ENCODE measurements at places on chromosomes 16 and 17.

DNA sequence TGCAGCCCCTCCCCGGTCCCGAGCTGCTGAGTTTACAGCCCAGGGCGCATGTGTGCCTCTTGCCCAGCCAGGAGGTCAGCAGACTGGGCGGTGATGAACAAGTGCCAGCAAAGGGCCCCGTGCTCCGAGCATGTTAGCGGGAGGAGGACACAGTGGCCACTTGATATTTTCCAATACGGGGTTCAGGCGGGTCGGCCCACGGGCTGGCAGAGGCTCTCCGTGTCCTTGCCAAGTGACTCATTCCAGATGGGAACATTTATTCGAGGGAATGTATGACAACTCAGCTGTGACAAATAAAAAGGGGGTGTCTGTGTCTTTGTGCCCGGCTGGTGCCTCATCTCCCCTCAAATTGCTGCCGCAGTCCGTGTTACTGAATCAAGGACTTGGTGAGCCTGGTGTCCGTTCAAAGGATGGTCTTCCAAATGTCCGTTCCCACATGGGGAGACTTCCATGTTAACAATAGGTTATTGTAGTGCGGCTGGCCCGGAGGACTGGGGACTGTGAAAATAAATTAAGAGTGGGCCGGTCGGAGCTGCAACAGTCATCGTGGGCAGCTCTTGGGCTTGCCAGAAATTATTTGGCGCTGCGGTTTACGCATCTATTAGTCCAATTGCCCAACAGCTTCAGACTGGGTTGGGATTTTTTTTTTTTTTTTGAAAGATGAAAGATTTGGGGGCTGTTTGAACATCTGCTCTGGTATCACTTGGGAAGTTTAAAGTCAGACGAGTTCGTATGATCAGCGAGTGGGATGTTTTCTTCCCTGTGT is 174.0 kb upstream of the CIBAR2 start:
- DNase-seq = no peak

GRCh38 chr17:66625311-66625767 is 209.6 kb upstream of the CACNG5 start:
- DNase-seq = no peak

- DNase-seq = no peak
These were observed 25.6 kb upstream of the CES5A start for GRCh38 chr16:55900616-55901393.

DNA sequence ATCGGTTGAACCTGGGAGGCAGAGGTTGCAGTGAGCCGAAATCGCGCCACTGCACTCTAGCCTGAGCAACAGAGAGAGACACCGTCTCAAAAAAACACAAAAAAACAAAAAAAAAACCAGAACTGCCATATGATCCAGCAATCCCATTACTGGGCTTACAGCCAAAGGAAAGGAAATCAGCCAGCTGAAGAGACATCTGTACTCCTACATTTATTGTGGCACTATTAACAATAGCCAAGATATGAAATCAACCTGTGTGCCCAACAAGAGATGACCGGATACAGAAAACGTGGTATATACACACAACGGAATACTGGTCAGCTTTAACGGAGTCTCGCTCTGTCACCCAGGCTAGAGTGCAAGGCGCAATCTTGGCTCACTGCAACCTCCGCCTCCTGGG is 14.6 kb downstream of the FANCA start:
- DNase-seq = no peak

DNA sequence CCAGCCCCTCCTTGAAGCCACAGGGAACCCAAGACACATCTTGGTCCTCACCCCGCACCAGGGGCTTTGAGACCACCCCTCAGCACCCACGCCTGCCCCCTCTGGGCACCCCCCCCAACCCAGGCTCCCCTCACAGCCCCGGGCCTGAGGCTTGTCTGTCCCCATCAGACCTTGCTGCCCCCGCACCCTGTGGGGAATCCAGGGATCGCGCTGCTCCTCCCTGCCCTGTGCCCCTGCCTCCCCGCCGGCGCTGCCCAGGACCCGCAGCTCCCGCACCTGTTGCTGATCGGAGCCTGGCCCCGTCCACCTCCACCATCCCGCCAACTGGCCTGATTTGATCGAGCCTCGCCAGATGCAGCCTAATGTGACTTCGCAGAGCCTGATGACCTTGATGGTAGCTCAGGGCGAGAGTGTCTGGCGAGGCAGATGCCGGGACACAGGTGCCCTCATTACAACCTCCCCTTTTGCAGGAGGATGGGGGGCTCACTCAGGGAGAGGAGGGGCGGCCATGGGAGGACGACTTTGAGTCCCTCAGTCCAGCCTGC is 29.0 kb downstream of the SLC25A10 start:
- DNase-seq = no peak

GRCh38 chr16:49515016-49515565 is 141.5 kb downstream of the C16orf78 start:
- no peak for DNase-seq

- no peak for DNase-seq
These were observed 8.4 kb upstream of the MEOX1 start for GRCh38 chr17:43669971-43670644.

GRCh38 chr16:70681382-70682238 is 4.2 kb downstream of the MTSS2 start:
- DNase-seq = no peak

DNA sequence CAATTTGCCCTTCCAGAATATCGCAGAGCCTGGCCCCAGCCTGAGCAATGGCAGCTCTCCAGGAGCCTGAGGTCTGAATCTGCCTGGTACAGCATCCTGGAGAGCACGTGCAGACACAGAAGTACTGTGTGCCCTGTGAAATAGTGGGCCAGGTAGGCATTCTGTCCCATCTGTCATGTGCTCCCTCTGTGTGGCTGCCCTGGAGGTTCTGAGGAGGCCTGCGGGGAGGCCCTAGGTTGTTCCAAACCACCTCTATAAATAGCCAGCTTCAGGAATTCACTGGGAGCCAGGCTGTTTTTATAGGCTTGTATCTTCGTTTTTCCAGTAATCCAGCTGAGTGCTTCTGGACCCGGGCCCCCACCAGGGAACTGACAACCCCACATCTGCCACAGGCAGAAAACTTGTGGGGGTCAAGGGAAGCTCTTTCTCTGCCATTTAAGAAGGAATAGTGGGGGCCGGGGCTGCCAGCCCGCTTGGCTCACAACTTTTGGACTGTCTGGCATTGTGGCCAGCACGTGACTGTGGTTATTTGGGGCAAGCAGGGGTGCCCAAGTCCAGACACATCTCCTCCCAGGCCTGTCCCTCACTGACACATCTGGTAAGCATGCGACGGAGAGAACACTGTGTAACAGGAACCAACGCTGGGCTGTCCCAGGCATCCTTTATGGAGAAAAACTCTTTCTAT is 356.3 kb upstream of the TNRC6C start:
- DNase-seq = no peak

Measured in activated T-helper 1 cell treated with anti-CD3 and anti-CD28 coated beads, Interleukin-2, amount 50 U/mL, for 16 hours (primary cell).